Tongue (tissue), 3 donors: ENCODE measurements at places on chromosomes 2 and 18. TPM values are rescaled to one million over a fixed set of nuclear protein-coding genes. Genes with fewer than 3 reads are reported as not detected.

Gene PPP1R1C
- 2.5 TPM for total RNA-seq

Gene OXER1
- total RNA-seq = 4.1 TPM

Gene SERPINB13
- 17.5 TPM for total RNA-seq

Gene SERPINB12
- 2.6 TPM for total RNA-seq

Gene TEX44
- not detected for total RNA-seq

Gene DUSP28
- 5.7 TPM for total RNA-seq

Gene FOXI3
- total RNA-seq = 0.31 TPM

Gene CHRNG
- total RNA-seq = 19.5 TPM

Gene STEAP3
- 25.2 TPM for total RNA-seq
